ENCODE measurements at places on chromosomes 3 and 15.

GRCh38 chr3:171346582-171347300 is 113.5 kb downstream of the TNIK start:
- DNase-seq, result no peak

DNA sequence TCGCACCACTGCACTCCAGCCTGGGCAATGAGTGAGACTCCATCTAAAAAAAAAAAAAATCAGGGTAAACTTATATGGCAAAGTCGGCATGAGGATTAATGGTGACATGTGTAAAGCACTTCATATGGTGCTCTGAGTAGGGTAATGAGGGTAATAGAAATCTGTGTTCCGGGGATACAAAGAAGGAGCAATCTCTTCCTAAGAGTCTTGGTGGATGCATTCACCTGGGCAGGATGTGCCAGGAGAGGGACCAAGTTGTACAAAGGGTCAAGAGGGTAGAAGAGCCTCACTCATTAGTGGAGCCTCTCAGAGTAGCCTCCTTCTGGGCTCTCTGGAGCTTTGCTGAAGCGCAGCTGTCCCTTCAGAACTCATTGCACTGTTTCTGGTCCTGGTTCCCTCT is 9.3 kb upstream of the CX3CR1 start:
- no peak for DNase-seq

GRCh38 chr3:111238885-111239284 is 167.3 kb downstream of the NECTIN3 start:
- DNase-seq, result no peak

DNA sequence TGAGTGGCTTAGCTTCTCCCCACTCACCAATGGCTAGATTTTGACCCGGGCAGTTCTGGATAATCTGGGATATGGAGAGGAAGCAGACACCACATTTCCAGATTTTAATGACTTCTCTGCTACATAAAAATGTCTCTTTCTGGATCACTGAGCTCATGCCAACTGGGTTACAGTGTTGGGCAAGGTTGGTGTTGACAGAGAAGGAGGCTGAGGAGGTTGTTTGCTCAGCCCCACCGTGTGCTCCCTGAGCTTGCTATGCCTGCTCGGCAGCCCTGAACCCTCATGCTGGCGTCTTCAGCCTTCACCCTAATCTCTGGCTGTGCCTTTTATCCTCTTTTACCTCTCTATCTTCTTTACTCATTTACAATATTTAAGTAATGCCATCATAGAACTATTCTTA is 53.0 kb upstream of the KPNA4 start:
- DNase-seq, result no peak

DNA sequence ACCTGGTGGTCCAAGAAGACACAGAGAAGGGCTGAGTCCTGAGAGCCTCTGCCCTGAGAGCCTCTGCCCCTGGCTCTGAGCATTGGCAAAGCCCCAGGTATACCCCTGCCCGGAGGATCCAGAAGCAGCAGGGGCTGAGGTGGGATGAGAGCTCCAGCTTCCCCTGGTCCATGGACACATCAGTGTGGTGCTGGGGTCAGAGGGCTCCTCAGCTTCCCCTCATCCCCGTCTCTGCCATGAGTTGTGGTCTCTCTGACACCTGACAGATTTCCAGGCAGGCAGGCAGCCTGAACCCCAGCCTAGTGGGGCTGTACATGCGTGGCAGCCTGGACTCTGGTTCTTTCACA is 3.5 kb upstream of the KLF15 start:
- DNase-seq, result no peak

DNA sequence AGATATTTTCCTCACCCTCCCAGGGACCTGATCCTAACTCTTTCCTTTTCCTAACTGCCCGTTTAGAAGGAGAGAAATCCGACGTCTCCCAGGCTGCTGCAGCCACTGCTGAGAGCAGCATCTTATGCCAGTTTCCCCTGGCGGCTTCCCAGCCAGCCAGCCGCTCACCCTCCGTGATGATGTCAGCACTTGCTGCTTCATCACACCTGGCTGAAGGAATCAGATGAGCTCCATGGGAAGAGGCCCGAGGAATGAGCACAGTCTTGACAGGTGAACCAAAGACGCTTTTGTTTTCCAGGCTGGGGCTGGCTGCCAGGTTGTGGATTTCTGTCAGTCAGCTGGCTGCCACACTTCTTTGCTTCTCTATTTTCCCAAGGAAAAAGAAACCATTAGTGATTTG is 445.1 kb upstream of the RBMS3 start:
- no peak for DNase-seq

DNA sequence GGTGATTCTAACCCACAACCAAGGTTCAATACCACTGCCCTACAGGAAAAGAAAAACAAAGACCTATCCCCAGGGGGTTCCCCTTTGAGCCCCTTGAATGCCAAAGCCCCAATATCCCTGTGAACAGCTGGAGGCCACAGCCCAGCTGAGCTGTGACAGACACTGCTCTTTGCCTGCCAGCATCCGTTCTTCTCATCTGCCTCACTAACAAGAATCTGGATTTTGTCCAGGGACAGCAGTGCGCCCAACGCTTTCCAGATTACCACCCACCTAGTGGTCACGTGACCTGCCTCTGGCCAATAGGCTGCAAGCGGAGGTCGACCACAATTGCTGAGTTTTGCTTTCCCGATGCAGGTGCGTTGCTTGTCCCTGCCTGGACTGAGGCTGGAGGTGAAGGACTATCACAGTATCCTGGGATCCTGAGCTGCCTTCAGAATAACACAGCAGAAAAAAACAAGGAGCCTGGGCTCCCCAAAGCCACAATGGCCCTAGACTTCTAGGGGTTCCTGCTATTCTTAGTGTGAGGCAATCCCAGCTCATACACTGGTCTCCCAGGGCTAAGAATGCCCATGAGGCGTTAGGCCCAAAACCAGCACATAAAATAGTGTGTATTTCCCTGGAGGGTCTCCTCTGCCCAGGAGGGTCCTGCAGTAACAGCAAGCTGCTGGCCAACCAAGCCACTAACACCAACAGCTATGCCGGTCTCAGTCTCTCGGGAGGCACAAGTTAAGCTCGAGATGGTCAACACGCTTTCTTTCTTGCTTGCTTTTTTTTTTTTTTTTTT is 13.8 kb downstream of the BDH1 start:
- DNase-seq, result no peak

GRCh38 chr3:183477801-183478456 is 49.5 kb upstream of the MCF2L2 start:
- DNase-seq, result no peak

GRCh38 chr3:131898346-131898745 is 136.5 kb downstream of the CPNE4 start:
- DNase-seq, result no peak

- DNase-seq, result peak; percentile 85
Measured at GRCh38 chr3:128497305-128498126, 4.5 kb upstream of the GATA2 start.

- no peak for DNase-seq
Measured at GRCh38 chr3:168250415-168250861, 154.7 kb upstream of the GOLIM4 start.

- no peak for DNase-seq
Measured at GRCh38 chr15:82763361-82764116, 42.3 kb downstream of the FSD2 start.

DNA sequence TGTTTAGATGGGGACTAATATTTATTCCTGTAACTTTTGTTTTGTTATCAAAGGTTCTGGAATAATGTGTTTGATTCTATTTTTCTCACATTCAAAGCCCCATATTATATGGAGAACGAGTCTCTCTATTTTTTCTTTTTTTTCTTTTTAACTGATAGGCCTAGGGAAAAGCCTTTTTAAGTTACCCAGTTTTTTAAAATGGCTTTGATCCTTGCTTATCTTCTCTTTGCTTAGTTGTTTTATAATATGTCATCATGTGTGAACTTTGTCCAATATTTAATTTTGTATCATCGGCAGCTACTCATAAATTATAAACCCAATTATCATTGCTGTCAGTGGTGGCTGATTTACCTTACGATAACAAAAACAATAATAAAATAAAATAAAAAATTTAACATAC is 610.3 kb upstream of the BCHE start:
- DNase-seq, result no peak

DNA sequence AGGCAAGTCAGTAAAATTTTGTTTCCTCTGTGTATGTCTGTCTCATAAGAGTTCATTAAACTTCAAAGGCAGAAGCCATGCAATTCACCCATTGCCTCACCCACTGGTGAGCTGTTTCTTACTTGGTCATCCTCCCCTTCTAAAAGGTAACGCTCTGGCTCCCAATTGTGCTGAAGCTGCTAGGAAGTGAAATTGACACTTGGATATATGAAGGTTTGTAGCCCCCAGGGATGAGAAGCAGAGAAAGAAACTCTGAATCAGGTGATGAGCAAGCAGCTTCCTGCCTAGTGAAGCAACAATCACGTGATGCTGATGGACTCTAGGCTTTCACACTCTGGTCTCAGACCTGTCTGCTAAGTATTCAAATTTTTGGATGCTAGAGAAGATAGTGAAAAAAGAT is 70.7 kb downstream of the CD200R1L start:
- DNase-seq, result no peak

GRCh38 chr15:68818066-68818768 is 2.5 kb downstream of the ANP32A start:
- DNase-seq, result peak; percentile 73

DNA sequence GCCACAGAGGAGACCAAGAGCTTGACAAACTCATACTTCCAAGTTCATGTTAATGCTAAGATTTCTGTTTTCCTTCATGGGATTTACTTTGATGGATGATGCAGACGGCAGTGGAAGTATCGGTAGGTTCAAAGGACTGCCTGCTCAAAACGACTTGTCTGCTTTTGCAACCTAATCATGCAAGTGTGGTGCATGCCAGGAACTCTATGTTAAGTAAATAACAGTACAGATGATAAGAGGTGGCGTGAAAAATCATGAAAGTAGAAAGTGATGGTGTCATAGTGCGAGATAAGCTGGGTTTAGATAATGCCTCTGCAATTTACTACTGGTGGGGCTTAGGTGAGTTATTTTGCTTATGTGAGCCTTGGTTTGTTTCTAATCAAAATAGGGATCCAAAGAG is 14.7 kb upstream of the LMCD1 start:
- DNase-seq, result no peak

DNA sequence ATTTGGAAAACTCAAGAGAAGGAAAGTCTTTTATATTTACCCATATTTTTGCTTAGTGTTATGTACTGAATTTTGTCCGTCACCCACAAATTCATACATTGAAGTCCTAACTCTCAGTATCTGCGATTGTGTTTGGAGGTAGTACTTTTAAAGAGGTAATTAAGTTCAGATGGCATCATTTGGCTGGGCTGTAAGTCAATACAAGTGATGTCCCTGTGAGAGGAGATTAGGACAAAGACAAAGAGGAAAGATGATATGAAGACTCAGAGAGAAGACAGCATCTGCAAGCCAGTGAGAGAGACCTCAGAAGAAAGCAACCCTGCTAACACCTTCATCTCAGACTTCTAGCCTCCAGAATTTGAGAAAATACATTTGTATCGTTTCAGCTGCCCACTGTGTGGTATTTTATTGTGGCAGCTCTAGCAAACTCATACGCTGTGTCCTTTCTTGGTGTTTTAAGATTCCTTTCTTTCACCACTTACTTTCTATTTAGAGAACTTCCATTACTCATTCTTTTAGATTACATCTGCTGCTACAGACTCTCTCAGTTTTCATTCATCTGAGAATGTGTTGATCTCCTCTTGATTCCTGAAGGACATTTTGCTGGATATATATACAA is 17.0 kb downstream of the LRCH3 start:
- DNase-seq, result no peak

DNA sequence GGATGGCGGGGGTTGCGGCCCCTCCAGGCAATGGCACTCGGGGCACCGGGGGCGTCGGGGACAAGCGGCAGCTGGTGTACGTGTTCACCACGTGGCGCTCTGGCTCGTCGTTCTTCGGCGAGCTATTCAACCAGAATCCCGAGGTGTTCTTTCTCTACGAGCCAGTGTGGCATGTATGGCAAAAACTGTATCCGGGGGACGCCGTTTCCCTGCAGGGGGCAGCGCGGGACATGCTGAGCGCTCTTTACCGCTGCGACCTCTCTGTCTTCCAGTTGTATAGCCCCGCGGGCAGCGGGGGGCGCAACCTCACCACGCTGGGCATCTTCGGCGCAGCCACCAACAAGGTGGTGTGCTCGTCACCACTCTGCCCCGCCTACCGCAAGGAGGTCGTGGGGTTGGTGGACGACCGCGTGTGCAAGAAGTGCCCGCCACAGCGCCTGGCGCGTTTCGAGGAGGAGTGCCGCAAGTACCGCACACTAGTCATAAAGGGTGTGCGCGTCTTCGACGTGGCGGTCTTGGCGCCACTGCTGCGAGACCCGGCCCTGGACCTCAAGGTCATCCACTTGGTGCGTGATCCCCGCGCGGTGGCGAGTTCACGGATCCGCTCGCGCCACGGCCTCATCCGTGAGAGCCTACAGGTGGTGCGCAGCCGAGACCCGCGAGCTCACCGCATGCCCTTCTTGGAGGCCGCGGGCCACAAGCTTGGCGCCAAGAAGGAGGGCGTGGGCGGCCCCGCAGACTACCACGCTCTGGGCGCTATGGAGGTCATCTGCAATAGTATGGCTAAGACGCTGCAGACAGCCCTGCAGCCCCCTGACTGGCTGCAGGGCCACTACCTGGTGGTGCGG is 1.9 kb downstream of the CHST2 start:
- peak; percentile 86 for DNase-seq

- no peak for DNase-seq
Measured at GRCh38 chr15:94196531-94196930, 34.8 kb upstream of the MCTP2 start.

GRCh38 chr3:149621218-149622005 is 36.4 kb downstream of the WWTR1 start:
- DNase-seq, result no peak

- DNase-seq, result no peak
Measured at GRCh38 chr15:99983886-99984286, 250.6 kb upstream of the LYSMD4 start.

GRCh38 chr3:189567766-189568420 is 63.3 kb upstream of the TP63 start:
- DNase-seq, result no peak

- DNase-seq, result no peak
Measured at GRCh38 chr15:99282121-99282520, 30.8 kb downstream of the LRRC28 start.

- DNase-seq, result no peak
Measured at GRCh38 chr3:78792212-78792611, 975.6 kb downstream of the ROBO1 start.

DNA sequence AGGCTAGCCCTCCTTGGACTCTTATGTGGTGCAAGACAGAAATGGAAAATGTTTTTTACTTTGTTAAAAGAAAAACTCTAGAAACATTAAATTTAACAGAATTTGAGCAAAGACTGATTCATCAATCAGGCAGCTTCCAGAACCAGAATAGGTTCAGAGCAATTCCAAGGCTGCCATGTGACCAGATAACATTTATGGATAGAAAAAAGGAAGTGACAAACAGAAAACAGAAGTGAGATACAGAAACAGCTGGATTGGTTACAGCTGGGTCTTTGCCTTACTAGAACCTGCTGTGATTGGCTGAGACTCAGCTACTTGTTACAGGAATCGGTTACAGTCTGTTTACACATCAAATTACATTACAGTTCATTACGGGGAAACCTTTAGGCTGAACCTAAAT is 22.5 kb upstream of the OTOL1 start:
- no peak for DNase-seq

DNA sequence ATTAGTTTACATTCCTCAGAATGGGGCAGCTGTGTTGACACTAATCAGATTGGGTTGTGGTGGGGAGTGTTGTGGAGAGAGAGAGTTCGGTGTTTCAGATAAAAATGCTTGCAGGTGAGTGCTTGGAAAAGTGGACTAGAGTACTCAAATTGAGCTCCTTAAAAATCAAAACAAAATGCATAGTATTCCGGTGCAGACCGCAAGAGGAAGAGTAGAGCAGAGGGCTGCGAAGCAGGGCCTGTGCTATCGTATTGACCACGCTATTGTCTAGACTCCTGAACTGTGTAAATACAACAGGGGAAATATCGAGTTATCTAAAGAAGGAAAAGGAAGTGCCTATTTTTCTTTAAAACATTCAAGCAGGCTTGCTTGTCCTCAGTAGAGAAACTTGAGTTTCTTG is 159.5 kb downstream of the TP63 start:
- DNase-seq, result no peak
